ENCODE measurements at places on chromosomes 3 and 15.
A peak's percentile ranks its signal among the peaks of the same experiment; 100 is the strongest.

DNA sequence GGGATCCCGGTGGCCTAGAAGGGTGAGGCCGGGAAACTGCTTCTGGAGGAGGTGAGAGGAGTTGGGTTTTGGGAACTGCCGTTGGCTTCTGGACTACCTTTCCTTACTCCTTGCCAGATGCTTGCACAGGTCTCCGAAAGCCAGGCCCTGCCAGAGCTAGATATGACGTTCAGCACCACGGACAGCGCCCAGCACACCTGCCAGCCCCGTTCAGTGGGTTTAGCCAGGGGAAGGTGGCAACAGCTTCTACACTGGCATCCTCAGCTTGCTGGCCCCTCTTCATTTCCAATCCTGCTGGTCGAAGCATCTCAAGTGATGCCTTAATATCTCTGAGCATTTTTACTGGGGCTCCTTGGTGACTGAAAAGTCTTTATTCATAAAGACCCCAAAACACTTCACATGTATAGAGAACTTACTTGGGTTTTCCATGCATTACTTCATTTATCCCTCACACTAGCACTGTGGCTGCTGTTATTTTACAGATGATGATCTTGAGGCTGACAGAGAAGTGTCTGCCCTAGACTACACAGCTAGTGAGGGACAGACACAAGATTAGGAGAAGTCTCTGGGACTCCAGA lies 21.9 kb downstream of the HCN4 start:
- peak; percentile 12 for DNase-seq

- DNase-seq: no peak
These were observed 1.3 kb downstream of the RNU5B-1 start for GRCh38 chr15:65305776-65306175.

DNA sequence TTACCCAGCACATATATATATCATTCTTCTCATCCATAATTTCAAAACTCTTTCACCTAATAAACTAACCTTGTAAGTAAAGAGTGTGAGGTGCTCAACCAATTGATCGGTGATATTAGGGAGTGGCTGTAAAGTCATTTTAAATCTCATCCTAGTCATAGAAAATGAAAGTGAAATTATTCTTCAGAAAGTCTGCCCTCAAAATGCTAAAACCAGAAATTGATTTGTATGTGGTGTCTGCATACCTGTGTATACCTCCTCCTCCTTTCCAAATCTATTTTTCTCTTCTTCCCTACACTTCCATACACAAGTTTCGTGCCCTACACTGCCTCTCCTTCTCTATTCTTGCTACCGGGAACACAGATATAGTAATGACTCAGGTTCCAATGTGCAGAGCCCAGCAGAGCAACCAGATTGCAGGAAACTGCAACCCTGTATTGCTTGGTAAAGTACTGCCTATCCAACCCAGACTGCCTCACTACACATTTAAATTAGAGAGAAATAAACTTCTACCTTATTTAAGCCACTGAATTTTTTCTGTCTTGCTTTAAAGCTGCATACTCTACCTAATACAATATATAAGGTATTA lies 7.4 kb upstream of the TBC1D5 start:
- no peak for DNase-seq

- DNase-seq: no peak
These were observed 49.9 kb downstream of the TSC22D2 start for GRCh38 chr3:150458001-150458400.

DNA sequence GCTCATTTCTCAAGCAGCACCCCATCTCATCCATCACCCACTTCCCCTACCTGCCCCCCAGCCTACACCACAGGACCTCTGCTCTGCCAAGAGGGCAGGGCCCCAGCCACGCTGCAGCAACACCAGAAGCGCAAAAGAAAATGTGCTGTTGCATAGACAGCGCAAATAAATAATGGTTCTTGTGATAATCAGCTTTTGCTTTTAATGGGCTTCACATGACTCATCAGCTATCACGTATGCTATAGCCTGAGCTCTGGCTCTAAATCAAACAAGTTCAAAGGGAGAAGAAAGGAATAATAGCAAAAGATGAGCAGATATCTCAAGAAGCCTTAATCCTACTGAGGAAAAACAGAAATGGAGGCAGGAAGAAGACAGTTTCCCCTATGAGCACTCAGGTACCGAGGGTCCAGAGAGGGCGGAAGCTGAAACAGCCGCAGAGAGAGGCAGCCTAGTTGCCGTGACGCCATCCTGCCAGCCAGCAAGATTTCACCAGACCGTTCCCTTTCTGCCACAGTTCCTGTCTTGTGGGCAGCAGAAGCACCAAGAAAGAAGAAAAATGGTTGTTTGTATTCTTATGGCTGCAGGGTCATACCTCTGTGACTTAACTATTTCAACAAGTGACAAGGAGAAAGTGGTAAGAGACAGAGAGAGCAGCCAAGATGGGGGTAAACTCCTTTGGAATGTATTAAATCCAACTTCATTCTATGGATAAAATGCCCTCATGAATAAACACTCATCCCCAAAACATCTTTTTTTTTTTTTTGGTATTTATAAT lies 22.0 kb downstream of the RAB27A start:
- peak; percentile 71 for DNase-seq

DNA sequence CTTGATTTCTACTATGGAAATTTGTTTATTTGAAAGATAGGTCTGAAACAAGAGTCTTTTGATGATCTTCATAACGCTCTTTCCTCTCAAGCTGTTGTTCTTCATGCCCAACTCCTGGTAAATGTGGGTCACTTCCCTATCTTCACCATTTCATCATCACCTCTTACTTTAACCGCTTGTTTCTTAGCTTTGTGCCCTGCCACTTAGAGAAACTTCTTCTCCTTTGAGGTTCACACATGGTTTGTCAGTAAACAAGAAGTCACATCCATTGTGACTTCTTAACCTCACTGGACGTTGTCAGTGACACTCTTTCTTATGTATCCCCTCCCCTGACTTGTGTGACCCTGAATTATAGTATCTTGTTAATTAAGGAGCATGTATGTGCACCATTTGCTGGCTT lies 16.9 kb upstream of the P2RY13 start:
- DNase-seq: no peak

GRCh38 chr15:51024735-51025453 lies 69.8 kb downstream of the TNFAIP8L3 start:
- DNase-seq: no peak

DNA sequence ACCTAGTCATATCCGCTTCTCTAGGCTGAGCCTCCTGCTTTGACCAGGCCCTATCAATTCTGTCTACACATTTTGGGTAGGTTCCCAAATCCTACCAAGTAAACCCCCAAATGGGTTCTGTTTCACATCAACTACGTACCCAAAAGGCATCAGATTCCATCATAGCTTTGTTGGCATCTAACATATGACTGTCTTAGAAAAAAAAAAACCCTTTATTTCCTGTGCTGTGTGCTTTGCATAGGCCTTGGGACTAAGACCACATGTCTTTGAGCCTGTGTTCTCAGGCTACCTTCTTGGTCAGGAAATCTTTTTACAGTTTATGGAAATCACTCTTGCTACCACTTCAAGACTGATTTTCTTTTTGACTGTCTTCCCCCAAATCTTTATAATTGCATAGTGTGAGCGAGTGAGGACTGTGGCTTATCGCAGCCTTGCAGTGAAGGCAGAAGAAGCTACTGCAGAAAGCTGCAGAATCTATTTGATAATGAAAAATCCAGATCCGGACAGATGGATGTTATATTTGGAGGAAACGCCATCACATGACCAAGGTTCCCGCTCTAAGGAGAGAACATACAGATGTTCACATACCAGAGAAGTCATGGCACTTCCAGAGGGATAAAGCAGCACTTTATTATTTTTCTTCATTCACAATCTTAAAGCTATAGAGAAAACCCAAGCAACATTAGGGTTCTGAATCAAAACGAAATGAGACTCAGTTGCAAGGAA lies 111.2 kb downstream of the EOMES start:
- DNase-seq: no peak

DNA sequence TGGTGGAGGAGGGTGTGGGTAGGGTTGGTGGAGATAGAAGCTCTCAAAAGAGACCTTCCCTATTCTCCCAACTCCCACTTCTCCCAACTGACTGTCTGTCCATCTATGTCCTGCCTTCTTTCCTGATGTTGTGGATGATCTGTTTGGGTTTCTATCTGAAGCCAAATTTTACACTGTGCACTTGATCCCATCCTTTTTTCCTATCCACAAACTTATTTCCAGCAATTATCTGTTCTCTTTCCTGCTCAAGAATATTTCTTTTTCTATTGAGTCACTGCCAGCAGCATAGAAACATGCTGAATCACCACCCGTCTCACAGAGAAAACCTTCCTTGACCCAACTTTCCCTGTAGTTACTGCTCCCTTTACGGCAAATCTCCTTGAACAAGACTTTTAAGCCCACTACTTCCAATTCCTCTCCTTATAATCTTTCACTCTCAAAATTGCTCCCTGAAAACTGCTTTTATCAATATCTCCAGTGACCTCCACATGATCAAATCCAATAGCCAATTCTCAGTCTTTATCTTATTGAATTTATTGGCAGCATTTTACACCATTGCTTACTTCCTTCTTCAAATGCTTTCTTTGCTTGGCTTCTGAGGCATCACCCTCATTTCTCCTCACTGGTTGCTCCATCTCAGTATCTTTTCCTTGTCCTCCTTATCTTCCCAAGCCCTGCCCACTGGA lies 141.2 kb upstream of the SLC7A14 start:
- DNase-seq: peak; percentile 71

DNA sequence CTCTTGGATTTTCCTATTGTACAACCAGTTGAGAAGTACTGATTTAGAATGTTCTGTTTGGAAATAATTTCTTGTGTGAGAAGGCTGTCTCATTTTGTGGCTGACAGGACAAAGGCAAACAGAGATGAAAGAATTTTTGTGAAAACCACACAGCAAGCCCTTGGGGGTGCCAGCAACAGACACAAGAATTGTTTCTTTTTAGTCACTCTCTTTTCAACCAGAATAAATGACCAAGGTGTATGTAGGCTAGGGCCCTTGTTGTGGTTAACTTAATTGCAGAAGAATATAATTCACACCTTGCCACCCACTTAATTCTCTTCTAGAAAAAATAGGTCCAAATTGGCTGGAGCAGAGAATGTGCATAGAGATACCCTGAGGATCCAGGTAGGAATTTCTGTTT lies 329.4 kb upstream of the TBC1D5 start:
- no peak for DNase-seq

DNA sequence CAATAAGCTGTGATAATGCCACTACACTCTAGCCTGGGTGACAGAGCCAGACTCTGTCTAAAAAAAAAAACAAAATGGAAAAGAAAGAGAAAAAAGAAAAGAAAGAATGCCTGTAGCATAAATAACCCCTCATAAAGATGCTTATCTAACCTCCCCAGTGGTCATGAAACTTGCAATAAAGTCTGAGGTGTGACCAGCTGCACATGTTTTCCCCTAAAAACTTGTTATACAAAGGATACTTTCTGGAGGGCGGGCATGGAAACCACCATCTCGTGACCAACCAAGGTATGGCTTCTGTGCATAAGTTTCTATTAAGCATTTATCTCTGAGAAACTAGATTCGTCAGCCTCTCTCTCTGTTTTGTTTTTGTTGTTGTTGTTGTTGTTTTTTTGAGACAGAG lies 21.8 kb downstream of the CCDC32 start:
- no peak for DNase-seq

GRCh38 chr3:40162616-40163015 lies 146.9 kb upstream of the EIF1B start:
- no peak for DNase-seq
